ENCODE measurements at places on chromosomes 16 and 17.

DNA sequence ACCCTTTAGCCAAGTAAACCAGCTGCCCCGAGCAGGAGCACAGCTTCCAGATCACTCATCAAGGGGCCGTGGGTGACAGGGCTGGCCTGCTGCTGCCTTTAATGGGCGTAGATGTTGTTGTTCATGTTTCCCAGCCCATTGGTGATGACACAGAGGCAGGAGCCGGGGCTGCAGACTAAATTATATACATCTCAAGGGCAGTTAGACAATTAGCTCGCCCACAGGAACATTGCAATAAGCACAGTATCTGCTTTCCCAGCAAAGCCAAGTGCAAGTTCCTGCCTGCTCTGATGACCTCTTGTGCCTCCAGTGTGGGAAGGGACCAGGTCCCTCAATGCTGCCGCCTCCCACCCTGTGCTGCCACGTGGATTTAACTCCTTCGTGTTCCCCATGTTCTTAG lies 485.8 kb downstream of the MAF start:
- DNase-seq, result no peak

DNA sequence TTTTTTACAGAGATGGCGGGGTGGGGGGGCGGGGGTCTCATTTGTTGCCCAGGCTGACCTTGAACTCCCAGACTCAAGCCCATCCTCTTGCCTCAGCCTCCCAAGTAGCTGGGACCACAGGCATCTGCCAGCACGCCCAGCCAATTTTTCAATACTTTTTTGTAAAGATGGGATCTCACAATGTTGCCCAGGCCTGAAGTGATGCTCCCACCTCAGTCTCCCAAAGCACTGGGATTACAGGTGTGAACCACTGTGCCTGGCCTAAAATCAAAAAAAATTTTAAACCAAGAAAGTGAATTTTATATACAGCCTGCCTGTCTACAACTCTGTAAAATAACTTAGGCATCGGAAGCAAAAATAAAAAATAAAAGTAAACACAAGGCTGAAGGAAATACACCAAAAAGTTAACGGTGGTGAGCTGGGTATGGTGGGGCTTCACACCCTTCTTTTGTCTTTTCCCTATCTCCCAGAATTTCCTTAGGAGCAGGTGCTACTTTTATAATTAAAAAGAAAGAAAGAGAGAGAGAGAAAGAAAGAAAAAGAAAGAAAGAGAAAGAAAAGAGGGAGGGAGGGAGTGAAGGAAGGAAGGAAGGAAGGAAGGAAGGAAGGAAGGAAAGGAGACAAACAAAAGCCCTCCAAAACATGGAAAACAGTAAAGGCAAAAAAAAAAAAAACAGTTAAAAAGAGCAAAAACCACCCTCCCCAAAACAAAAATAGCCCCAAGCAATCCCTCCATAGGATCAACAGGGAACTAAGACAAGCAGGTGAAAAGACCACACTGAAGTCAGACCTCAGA lies 51.4 kb downstream of the TBC1D16 start:
- DNase-seq, result no peak

DNA sequence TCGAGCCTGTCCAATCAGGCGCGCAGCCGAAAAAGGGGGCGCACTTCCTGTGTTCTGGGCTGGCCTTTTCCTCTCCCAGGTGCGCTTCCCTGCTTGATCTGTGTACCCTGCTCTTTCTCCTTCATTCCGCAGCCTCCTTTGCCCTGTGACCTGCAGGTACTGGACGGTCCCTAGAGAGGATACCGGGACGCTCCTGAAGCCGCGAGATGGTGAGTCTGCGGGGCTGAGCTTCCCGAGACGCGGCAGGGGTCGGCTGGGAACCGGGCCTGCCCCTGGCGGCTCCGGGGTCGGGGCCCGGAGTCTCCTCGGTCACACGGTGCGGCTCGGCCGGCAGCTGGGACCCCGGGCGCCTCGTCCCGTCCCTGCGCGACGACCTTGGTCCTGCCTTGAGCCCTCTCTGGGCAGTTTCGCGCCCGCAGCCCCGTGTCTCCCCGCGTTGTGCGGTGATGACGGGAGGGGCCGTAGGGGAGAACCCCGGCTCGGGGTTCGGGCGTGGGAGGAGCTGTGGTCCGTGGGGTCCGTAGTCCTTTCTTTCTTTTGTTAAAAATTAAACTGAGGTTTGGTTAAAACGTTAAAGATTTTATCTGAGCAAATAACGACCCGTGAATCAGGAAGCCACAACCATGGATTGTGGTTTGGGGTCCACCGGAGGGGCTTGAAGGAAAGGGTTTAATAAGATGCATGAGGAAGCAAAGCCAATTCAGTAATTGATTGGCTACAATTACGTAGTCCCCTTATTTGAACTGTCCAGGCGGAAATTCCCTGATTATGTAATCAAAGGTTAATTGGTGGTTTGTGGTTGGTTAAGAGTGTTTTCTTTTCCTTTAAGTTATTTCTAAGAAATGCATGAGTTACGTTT lies 172.8 kb upstream of the ZNF267 start:
- peak; percentile 65 for DNase-seq

DNA sequence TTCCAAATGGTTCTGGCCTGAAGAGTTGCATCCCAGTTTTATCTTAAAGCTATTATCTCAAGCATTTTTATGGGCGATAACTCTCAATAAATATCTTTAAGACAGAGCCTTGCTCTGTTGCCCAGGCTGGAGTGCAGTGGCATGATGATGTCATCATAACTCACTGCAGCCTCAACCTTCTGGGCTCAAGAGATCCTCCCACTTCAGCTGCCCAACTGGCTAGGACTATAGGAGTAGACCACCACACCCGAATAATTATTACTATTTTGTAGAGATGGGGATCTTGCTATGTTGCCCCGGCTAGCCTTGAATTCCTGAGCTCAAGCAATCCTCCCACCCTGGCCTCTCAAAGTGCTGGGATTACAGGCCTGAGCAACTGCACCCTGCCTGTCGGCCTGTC lies 26.1 kb upstream of the CYTH1 start:
- no peak for DNase-seq

- DNase-seq, result no peak
Measured at GRCh38 chr17:47811709-47812108, 9.9 kb downstream of the OSBPL7 start.

- no peak for DNase-seq
Measured at GRCh38 chr16:61681673-61682072, 354.6 kb downstream of the CDH8 start.

DNA sequence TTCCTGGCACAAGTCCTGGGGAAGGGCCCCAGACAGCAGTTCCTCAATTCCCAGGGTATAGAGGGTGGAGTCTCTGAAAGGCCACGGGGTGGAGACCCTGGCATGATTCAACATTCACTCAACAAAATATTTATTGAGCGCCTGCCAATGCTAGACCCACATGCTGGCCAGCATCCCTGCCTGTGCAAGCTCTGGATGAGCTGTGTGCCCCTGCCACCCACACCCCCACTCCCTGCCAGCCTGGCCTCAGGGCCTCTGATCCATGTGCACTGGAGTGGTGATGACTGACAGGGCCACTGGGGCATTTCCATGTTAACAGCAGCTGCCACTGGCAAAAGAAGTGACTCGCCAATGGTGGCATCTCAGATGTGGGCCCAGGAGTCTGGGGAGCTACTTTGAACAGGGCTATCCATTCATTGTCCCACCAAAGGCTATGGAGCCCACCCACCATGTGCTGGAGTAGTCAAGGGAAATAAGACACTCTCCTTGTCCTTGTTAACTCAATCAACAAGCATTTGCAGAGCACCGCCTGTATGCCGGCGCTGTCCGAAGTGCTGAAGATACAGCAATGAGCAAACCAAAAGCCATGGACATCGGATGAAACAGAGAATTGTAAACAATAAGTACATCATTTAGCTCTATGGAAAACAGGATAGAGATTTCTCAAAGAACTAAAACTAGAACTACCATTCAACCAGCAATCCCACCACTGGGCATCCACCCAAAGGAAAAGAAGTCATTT lies 3.0 kb upstream of the PRSS22 start:
- no peak for DNase-seq

GRCh38 chr17:29021226-29021625 lies 15.4 kb upstream of the SEZ6 start:
- no peak for DNase-seq

GRCh38 chr16:28089205-28089991 lies 25.9 kb upstream of the GSG1L start:
- no peak for DNase-seq
